ENCODE measurements at places on chromosomes 1 and 21. TPM values are rescaled to one million over a fixed set of nuclear protein-coding genes. Genes with fewer than 3 reads are reported as not detected.
A peak's percentile ranks its signal among the peaks of the same experiment; 100 is the strongest.

CD84 gene
- total RNA-seq, result not detected

SRGAP2B gene
- 39.5 TPM for total RNA-seq

GPR161 gene
- 17.3 TPM for total RNA-seq

GBP7 gene
- total RNA-seq, result not detected

F5 gene
- not detected for total RNA-seq

YARS1 gene
- total RNA-seq, result 230 TPM

DNA sequence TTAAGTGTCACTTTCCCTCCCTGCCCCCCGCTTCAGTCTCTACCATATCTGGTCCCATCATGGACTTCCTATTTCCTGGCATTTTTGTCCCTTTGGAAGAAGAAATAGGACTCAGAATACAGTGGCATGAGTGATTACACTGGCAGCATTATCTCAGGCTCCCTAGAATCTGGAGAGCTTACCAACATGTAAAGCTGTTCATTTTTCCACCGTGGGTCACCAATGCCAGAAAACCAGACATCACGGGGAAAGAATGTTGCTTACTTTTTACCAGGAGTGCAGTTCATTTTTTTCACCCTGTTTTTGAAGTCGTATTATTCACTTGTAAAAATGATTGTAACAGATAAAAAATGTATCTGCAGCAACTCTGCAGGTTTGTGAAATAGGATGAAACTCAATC lies 44.8 kb downstream of the BACH1 start:
- no peaks in the 10 kb centered on the region for H3K36me3 ChIP-seq
- no peaks in the 10 kb centered on the region for H3K27me3 ChIP-seq
- DNase-seq, result no peak
- no peak overlapping the region for H3K27ac ChIP-seq
- no peaks in the 10 kb centered on the region for H3K4me1 ChIP-seq

DNA sequence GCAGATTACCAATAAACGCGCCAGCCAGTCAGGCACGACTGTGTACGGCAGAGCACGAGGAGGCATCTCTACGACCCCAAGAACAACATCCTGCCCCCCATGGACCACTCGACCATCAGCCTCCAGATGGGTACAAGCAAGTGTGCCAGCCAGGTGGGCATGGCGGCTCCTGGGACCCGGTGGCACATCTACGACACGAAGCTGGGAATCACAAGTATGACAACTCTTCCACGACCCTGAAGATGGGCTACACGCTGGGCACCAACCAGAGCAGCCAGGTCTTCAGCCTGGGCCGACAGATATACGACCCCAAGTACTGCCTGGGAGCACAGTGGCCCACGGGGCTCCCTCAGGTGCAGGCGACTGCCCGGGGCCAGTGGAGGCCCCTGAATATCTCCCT lies 217.6 kb downstream of the POTED start:
- H3K36me3 ChIP-seq, result no peaks in the 10 kb centered on the region
- no peaks in the 10 kb centered on the region for H3K27me3 ChIP-seq
- no peak overlapping the region for H3K27ac ChIP-seq
- H3K4me1 ChIP-seq, result no peaks in the 10 kb centered on the region

- H3K27ac ChIP-seq, result no peak overlapping the region
- H3K27me3 ChIP-seq, result no peaks in the 10 kb centered on the region
- no peak for DNase-seq
- H3K4me1 ChIP-seq, result peaks cover 3% of the 10 kb centered on the region
- H3K4me3 ChIP-seq, result no peak overlapping the region
- H3K36me3 ChIP-seq, result no peaks in the 10 kb centered on the region
Measured at GRCh38 chr1:157088607-157089006, 11.0 kb downstream of the ETV3L start.

DNA sequence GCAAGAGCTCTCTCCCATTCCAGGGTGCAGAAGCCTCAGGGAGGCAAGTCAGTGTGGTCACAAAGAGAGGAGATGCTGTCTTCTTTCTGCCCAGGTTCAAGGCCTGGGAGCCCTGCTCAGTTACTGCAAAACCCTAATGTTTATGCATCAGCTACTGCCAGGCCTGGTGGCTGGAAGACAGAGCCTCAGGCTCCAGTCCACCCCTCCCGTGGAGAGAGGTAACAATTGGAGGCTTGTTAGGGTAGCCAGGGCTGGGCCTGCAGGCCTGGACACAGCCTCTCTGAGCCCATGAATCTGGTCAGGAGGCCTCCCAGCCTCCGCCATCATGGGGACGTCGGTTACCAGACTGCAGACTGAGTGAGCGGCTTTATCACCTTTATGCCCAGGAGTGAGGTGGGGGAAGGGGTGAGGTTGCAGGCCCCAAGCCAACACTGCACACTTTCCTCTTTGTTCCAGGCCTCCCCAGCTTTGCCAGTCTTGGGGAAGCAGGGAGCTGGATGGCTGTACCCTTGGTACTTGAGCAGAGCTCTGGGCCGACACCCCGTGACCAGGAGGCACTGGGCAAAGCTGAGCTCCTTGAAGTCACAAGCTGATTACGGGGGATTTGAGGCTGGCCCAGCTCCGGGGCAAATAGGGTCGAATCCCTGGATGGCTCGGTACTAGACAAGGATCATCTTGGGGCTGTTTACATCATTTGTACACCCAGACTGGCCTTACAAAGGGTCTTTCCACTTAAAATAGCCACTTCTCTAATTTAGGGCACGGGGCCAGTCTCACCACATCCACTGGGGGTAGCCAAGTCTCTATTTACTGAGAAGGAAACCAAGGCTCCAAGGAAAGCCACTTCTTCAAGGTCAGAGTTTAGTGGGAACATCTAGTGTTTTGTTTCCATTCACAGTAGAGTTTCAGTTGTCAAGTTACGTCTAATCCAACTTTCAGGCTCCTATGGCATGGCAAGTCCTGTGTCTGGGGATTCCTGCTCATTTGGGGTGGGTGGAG lies 5.2 kb downstream of the SLC2A1 start:
- H3K27ac ChIP-seq, result peak overlapping the region; percentile 13
- no peaks in the 10 kb centered on the region for H3K27me3 ChIP-seq
- no peak for DNase-seq

GRCh38 chr1:97136996-97137395 lies 415.4 kb downstream of the PTBP2 start:
- H3K4me3 ChIP-seq, result no peak overlapping the region
- H3K27ac ChIP-seq, result no peak overlapping the region
- peaks cover 2% of the 10 kb centered on the region for H3K4me1 ChIP-seq

- H3K4me1 ChIP-seq, result no peaks in the 10 kb centered on the region
- H3K36me3 ChIP-seq, result no peaks in the 10 kb centered on the region
- no peaks in the 10 kb centered on the region for H3K27me3 ChIP-seq
- DNase-seq, result no peak
- no peak overlapping the region for H3K27ac ChIP-seq
Measured at GRCh38 chr1:90359994-90360393, 357.1 kb downstream of the BARHL2 start.

GRCh38 chr1:163875200-163875926 lies 553.6 kb downstream of the NUF2 start:
- H3K4me3 ChIP-seq, result no peak overlapping the region
- DNase-seq, result no peak
- H3K27me3 ChIP-seq, result peaks cover 1% of the 10 kb centered on the region

GRCh38 chr21:26389971-26390641 lies 183.0 kb downstream of the CYYR1 start:
- H3K27me3 ChIP-seq, result no peaks in the 10 kb centered on the region
- DNase-seq, result no peak
- H3K4me1 ChIP-seq, result no peaks in the 10 kb centered on the region
- no peaks in the 10 kb centered on the region for H3K36me3 ChIP-seq
- no peak overlapping the region for H3K27ac ChIP-seq

GRCh38 chr21:41975391-41976272 lies 21.8 kb upstream of the C2CD2 start:
- no peak overlapping the region for H3K4me3 ChIP-seq
- no peaks in the 10 kb centered on the region for H3K36me3 ChIP-seq
- H3K4me1 ChIP-seq, result no peaks in the 10 kb centered on the region
